ENCODE measurements at places on chromosomes 1 and 21.

DNA sequence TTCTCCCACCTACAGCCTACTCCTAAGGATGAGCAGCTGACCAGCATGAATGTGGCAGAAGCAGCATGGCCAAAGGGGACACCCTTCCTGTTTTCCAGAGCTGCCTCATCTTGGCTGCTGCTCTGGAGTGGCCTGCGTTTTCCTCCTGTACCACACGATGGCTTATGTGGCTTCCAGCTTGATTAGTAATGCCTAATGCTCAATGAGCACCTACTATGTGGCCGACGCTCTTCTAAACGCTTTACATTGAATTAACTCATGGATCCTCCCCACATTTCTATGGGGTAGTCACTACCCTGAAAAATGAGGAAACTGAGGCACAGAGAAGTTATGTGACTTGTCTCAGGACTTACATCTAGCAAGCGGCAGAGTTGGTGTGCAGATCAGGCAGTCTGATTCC lies 18.0 kb upstream of the SDHB start:
- DNase-seq = no peak

GRCh38 chr1:20361805-20362381 lies 71.2 kb downstream of the VWA5B1 start:
- peak; percentile 52 for DNase-seq

DNA sequence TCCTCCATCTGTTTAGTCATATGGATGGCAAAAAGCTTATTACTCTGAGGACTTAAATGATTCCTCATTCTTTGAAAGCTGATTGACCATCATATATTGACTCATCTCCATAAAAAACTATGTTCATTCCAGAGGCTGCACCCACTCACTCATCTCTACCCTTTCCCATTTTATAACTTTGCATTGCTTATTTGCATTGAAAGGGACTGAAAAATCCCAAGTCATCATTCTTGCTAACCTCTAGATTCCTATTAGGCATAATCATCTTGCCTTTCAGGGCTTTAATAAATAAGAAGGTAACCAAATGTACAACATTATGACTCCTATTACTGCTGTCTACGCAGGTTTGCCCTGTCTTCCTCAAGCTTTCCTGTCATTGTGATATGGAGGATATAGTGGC lies 1180.3 kb upstream of the B3GALT2 start:
- no peak for DNase-seq

DNA sequence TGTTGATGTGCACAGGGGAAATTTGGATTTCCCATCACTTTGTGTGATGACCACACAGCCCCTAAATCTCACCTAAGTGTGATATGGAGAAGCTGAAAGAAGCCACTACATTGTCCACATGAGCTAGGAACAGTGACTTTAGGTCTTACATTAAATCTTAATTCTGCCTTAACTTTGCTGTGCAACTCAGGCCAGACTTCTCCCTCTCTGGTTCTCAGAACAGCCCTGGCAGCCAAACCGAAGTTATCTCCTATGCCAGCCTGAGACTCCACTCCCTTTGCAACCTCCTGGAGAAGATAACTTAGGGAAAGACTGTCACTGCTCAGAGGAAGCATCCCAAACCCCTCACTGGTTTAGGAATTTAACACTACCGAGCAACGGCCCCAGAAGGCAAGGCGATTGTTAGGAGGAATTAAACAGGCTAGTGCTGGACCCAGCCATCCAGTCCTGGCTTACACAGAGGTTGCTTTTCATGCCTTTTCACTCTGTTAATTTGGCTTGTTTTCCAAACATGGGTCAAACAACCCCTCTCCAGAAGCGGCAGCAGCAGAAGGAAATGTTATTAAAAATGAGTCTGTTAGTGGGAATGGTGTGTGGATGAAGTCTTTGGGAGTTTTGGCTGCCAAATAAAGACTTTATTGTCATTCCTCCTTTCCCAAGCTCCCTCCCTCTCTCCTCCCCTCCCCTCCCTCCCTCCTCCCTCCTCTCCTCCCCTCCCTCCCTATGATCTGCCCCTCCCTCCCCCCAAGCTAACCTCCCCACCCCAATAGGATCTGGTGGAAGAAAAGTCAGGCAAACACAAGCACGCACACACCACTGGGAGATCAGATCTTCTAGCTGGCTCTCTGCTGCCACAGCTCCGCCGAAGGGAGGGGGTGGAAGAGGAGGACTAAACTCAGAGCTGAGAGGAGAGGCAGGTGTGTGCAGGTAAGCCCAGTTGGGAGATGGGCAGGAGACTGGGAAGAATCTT lies at the start of gene PRELP:
PRELP (plus strand) TSS at position 795 of the 970 bp plus-strand sequence. CDS start 7,379 bp downstream, outside the sequence.
- no peak for DNase-seq

DNA sequence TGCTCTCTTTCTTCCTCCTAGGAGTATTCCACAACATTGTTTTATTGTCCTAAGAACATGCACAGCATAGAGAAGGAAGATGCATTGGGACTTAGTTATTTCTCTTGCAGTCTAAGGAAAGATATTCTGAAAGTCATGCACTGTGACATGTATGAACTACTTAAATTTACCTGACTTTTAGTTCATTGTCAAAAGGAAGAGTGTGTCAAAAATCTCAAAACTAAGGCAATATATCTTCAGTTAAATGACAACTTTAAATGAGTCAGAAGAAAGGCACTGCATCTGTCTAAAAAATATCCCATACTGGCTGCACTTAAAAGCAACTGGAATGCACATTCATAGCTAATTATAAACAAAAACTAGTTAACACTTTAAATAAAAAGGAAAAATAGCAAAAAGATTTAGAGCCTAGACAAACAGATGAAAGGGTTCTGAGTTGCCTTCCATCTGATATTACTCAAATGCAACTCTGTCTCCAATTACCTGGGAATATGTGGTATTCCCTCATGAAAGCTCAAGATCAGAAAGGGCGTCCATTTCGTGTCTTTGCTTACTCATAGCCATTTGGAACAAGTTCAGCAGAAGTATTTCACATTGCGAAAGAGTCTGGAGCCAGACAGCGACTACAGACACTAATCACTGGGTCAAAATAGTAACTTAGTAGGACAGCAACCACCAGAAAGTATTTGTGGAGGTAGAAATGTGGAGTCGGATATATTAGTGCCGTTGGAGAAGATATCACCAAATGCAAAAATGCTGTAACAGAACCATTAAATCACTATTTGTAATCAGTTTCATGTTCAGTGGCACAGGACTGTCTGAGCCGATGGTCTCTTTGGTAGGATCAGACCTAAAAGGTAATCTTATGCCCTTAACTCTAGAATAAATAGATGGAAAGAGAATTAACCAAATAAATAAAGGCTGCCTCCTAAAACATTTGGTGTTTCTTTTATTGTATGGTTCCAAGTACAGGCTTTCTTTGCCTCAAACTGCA lies 225.7 kb downstream of the GREM2 start:
- DNase-seq = no peak

DNA sequence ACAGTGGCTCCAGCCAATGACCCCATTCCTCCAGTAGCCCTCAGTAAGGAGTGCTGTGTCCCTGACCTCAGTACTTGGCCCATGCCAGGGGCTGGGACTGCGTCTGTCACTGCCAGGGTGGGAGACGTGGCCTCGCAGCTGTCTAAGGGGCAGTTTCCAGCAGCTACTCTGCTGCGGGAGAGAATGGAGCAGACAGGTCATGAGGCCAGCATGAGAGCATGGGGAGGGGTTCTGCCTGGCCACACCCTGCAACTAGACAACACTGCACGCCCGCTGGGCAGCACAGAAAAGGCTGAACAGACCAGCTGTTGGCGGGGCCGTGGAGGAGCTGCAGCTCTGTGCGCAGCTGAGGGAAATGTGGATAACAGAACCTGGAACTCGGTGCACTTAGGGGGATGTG lies 91.6 kb upstream of the COL6A1 start:
- peak; percentile 58 for DNase-seq

DNA sequence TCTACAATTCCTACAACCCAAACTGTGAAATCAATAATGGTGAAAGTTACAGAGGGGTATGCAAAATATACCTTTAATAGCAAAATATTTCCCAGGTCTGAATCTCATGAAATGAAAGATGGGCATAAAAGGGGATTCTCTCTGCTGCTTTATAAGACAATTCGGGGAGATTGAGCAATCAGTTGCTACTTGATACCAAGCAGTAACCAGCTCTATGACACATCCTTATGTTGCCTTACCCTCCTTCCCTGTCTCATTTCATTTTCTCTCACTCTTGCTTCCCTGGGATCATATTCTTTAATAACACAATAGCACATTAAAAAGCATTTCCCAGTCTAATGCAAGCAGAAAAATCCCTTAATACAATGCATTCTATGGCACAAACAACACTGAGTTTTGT lies 29.0 kb downstream of the ZSWIM5 start:
- DNase-seq = no peak

DNA sequence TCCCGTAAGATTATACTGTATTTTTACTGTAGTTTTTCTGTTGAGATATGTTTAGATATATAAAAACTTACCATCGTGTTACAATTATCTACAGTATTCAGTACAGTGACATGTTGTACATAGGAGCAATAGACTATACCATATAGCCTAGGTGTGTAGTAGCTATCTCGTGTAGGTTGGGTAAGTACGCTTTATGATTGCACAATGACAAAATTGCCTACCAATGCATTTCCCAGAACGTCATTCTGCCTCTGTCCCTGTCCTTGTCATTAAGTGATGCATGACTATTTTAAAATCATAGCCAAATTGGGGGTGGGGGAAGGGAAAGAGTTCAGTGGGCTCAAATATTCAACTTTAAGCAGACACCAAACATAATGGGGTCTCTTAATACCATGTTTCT lies 233.8 kb upstream of the TMEM51 start:
- no peak for DNase-seq

GRCh38 chr1:22879445-22879844 lies 93.2 kb downstream of the LACTBL1 start:
- DNase-seq = no peak

DNA sequence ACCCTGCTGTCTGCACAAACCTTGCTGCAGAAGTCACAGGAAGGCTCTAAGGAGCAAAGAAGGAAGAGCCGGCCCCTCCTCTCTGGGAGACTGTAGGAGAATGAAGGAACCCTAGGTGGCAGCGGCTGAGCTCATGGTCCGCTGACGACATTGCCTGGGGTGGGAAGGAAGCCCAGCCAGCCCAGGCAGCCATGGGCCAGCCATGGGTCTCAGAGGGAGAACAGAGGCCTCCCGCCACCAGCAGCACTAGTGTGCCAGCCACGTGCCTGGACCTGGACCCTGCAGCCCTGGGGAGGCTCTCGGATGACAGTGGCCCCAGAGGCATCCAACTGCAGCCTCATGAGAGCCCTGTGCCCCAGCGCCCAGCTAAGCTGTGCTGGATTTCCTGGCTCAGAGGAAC lies 49.2 kb upstream of the POFUT2 start:
- peak; percentile 61 for DNase-seq

DNA sequence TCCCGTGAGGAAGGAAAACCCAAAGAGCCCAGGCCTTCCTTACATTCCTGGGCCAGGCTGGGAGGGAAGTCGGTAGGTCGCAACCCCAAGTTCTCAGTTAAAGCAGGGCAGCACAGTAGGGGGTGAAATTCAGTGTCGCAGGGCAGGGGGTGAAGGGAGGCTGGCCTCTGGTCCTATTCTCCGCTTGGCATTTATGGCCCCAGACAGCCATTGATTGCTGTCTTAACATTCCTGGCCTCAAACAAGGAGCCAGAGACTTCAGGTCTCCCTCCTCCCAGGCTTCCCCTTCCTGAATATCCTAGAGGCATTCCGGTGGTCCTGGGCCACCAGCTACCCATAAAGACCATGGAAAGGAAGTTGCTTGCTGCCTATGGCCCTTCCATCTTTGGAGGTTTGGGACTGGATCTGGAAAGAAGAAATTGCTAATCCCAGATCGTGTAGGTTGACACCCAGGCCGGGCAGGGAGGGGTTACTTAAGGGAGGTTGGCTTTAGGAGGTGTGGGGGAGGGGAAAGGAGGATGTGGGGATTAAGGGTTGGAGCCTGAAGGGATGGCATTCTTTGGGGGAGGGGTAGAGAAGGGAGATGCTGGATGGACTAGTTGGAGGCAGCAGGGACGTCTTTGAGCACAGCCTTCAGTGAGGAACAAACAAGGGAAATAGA lies 1.7 kb downstream of the LIN28A start:
- DNase-seq = no peak

DNA sequence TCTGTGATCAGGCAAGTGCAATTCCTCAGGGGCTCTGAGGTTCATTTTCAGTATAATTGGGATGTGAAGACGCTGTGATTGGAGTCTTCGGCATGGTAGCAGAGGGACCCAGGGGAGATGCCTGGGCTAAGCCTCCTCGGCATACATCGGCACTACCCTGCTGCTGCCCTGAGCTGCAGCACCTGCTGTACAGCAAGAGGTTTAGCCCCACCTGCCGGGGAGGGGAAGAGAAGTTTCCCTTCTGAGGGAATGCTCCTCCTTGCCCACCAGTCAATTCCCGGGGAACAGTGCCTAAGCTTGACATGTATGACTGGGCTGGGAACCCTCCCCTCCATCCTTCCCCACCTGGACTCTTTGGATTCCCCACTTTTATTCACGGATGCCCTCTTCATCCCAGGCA lies 24.9 kb downstream of the CNIH3 start:
- no peak for DNase-seq

DNA sequence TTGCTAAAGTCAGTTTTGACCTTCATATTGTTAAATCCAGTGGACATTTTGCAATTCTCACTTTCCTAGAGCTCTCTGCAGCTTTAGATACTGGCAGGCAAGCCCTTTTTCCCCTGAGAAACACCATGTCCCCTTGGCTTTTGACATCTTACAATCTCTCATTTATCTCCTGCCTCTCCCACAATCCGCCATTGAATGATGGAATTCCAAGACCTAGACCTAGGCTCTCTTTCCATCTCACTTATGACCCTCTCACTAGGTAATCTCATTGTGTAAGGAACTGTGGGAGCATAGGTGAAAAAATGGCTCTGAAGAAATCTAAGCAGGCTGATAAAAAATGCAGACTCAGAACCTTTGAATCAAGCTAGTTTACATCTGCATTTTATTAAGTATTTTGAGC lies 2.0 kb downstream of the KYAT3 start:
- DNase-seq = no peak

- DNase-seq = no peak
Measured at GRCh38 chr1:76833151-76833550, 34.1 kb upstream of the ST6GALNAC5 start.

- peak; percentile 4 for DNase-seq
Measured at GRCh38 chr1:17441265-17441992, 2.0 kb upstream of the RCC2 start.

DNA sequence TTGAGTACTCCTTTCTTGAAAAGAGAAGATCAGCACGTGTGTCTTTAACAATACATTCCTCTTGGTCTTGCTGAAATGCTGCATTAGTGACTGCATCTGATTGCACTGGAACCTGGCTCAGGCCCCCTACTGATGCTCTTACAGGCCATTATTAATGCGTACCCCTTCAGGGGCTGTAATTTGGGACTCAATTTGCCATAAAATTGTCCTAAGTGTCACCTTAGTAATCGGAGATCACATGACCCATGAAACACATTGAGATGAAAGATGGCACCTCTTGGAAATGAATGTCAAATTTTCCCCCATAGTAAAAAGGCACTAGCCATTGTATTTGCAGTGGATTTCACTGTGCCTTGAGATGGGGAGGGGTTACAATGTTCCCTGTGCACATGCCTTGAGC lies 563.3 kb downstream of the KIF26B start:
- no peak for DNase-seq

- DNase-seq = no peak
Measured at GRCh38 chr1:230300322-230301301, 125.5 kb downstream of the PGBD5 start.

Measured in heart left ventricle (tissue), 16 donors.